ENCODE measurements at places on chromosomes 6 and 20.

- DNase-seq: no peak
Observed at GRCh38 chr6:114390176-114390575, 47.4 kb upstream of the HS3ST5 start.

GRCh38 chr20:18414140-18414539 lies 52.7 kb downstream of the DZANK1 start:
- no peak for DNase-seq

- DNase-seq: no peak
Observed at GRCh38 chr6:125481056-125481455, 179.3 kb upstream of the HDDC2 start.

DNA sequence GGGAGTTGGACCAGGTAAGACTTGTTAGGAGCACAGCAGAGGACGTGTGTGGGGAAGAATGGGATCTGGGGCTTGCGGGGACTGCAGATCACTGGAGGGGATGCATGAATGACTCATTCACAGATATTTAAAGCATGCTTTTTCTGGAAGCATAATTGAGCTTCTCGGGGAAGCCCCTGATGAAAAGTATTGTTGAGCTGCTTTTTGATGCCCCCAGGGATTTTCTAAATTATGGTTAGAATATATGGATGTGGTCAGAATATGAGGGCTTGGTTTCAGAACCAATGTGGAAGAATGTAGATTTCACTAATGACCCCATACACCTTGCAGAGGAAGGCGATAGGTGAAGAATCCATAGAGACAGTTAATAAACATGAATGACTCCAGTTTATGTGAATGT lies 36.1 kb downstream of the GMPR start:
- DNase-seq: peak; percentile 17

DNA sequence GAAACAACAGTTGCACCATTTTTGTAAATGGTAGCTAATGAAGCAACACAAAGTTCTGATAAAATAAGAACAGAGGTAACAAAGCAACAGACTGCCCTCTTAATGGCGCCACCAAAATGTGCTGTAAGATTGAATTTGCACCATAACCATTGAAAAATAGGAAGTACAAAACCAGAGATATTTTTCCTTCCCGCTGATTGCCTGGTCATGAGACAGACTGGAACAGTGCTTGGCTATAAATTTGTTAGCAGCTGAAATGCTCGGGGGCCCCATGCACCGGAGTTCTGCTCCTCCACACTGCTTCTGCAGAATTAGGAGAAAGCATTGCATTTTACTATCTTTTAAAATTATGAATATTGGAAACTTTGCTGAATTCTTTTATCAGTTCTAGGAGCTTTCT lies 164.4 kb upstream of the QKI start:
- DNase-seq: no peak

DNA sequence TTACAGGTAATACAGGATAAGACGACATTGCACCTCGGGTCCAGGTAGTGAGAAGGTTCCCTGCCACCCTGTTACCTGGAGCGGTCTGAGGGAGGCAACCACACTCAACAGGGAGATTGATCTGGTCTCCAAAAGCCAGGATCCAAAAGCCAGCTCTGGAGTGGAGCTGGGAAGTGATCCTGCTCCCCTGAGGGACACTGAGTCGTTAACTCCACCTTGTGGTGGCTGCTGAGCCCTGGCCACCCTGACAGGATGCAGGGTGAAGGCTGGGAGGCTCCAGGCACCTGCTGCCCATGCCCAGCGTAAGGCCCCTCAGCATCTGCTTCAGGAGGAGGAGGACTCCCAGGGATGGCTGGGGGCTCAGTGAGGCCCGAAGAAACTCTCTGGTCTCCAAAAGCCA lies 38.7 kb upstream of the SLC22A2 start:
- DNase-seq: peak; percentile 24

GRCh38 chr6:123062670-123063069 lies 66.6 kb downstream of the CLVS2 start:
- DNase-seq: no peak

DNA sequence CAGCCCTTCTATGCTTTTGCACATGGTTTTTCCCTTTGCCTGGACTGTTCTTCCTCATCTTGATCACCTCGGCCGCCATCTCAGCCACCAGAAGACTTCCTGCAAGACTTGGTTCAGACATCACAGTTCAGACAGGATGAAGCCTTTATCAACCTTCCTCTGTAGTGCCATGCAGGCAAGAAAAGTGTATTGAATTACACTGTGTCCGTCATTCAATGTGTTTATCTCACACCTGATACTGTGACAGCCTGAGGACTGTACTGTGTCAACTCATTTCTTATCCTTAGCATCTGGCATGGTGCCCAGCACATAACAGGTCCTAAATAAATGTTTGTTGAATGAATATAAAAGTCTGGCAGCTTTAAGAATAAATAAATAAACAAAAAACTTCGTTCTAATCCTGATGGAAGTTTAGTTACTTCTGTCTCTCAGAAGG lies 133.3 kb upstream of the MAN1A1 start:
- DNase-seq: no peak

DNA sequence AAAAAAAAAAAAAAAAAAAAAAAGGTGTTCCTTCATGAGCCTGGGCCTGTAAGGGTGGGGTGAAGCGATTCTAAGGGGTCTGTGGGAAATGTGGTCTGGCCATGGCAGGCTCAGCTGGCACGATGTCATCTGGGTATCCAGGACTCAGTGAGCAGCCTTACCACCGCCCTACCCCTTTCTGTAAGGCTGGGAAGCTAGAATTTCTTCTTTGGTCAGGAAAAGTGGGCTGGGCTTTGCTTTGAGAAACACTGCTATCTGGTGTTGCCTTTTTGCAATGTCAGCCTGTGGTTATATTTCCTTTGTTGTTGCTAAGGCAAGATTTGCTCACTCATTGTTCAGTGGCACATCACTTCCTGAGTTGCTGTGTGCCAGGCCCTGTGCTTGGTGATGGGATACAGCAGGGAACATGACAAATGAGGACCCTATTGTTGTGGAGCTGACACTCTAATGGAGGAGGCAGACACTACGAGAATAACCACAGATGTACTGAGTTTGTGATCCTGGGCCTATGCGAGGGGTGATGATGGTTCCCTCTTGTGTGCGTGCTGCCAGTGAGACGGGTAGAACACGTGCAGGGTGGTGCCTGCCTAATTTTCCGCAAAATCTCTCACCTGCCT lies 45.9 kb upstream of the ZNFX1 start:
- DNase-seq: peak; percentile 81

- peak; percentile 16 for DNase-seq
Observed at GRCh38 chr20:52230409-52230808, 38.8 kb upstream of the ZFP64 start.

DNA sequence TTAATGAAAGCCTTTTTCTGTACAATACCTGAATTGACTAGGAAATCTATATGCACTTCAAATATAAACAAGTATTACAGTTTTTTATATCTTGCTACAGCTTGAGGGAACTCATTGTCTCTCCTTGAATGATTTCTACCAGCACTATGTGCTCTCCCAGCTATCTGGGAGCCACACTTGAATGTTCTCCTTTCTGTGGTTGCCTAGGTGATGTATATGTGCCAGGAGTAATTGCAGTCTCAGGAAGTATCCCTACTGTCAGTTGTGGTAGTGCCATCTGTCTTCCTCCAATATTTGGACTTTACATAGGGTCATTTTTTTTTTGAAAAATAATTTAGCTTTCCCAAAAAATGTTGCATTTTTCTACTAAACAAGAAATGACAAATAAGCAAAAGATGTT lies 288.0 kb upstream of the PLCB4 start:
- no peak for DNase-seq

GRCh38 chr6:30447237-30447636 lies 42.1 kb upstream of the HLA-E start:
- DNase-seq: peak; percentile 74

GRCh38 chr6:25332655-25333071 lies 53.5 kb downstream of the CARMIL1 start:
- no peak for DNase-seq

GRCh38 chr6:43956478-43956877 lies 170.8 kb downstream of the MRPL14 start:
- DNase-seq: no peak

DNA sequence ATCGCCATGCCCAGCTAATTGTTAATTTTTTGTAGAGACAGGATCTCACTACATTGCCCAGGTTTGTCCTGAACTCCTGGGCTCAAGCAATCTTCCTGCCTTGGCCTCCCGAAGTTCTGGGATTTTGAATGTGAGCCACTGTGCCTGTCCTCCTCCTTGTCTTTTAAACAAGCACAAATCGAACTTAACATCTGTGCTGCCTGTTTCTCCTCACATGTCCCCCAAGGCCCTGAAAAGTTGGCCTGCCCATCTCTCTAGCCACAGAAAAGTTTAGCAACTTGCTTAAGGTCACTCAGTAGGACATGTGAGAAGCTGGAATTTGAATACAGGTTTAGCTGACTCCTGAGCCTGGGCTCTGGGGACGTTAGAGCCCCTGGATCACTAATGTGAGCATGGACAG lies 115.7 kb upstream of the KCNG1 start:
- no peak for DNase-seq

- peak; percentile 90 for DNase-seq
Observed at GRCh38 chr6:49531774-49532569, 18.5 kb upstream of the C6orf141 start.

- DNase-seq: no peak
Observed at GRCh38 chr20:13718171-13718570, 66.5 kb downstream of the ESF1 start.

DNA sequence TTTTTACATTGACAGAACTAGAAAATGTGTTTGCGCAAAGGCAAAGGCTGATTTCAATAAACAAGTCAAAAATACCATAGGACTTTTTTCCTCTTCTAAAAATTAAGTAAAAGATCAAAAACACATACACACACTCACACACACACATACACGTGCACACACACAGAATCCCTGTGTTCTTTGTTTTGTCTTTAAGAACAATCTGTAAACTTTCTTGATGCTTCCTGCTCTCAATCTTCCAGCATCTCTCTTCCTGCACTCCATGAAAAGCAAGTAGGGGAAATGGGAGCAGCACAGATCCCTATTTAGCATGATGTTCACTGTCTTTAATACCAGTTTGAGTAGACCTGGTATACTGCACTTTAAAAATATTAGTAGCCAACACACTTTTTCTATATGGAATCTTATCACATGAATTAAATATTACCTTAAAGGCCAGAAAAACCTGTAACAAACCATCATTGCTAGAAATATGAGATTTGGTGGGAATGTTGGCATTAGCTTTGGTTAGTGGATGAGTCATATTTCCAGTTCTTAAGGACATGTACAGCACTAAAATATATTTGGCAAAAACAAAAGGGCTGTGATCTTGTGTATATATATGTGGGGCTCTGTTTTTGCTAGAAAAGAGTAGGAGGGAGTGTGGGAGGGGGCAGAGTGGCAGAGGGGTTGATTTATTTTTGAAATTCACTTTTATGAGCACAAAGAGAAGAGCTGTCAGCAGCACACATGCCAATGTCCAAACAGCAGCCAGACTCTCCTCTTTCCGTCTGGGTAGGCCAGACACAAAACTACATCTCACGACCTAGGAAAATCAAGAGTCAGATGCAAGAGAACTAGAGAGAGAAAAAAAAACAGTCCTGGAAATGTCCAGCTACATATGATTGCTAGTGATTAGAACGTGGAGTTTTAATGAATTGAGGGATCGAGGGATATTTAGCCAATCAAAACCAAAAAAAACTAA lies 4.6 kb downstream of the PTPRK start:
- peak; percentile 54 for DNase-seq

DNA sequence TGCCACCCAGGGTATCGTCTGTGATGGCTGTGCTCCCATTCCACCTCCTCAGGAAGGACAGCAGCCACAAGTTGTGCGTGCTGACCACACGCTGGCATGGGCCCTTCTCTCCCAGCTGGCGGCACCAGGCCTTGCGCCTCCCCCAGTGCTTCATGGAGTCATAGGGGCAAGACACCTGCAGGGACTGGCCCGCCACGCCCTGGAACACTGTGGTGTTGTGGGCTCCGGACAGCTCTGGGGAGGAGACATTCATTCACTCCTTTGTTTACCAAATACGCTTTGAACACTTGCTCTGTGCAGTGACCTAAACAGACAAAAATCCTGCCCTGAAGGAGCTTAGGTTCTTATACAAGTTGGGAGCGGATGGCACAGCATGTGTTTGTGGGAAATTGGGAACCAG lies 1.5 kb downstream of the TREM2 start:
- no peak for DNase-seq

- DNase-seq: peak; percentile 86
Observed at GRCh38 chr20:11807054-11808048, 110.3 kb upstream of the BTBD3 start.

GRCh38 chr6:36605560-36606391 lies 11.6 kb downstream of the SRSF3 start:
- no peak for DNase-seq

- no peak for DNase-seq
Observed at GRCh38 chr6:143784316-143784715, 58.8 kb upstream of the LTV1 start.

DNA sequence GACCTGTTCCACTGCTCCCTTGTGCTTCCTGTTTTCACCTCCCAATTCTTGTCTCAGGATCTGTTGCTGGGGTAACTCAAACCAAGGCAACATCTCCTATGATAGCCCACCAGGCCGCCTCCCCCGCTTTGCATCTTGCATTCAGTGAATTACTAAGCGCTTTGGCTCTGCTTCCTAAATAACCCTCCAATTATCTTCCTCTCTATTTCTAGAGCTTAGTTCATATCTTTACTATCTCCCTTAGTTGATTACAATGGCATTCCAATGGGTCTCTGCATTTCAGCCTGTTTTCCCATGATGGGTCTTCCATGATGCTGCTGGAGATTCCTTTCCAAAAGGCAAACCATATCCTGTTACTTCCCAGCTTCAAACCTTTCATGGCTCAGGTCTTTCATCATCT lies 117.2 kb upstream of the FERMT1 start:
- DNase-seq: no peak

DNA sequence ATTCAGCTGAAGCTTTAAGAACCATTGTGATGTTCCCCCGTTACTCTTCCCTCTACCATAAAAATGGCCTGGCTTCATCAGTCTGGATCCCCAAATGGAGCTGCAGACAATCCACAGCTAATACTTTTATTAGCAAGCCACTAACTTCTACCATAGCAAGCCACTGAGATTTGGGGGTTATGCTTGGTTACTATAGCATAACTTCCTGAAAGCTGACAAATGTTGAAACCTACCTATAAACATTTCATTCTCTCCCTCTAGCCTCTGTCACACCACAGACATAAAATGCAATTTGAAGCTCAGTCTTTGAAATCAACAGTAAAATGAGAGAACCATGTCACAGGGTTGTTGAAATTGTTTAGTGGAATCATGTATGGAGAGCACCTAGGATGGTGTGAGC lies 3.0 kb upstream of the HTR1E start:
- no peak for DNase-seq

- no peak for DNase-seq
Observed at GRCh38 chr20:51542033-51542570, 417 bp downstream of the NFATC2 start.
